ENCODE measurements at places on chromosomes 6 and 20.

- no peak for DNase-seq
Observed at GRCh38 chr6:29975561-29975907, 33.2 kb downstream of the HLA-A start.

DNA sequence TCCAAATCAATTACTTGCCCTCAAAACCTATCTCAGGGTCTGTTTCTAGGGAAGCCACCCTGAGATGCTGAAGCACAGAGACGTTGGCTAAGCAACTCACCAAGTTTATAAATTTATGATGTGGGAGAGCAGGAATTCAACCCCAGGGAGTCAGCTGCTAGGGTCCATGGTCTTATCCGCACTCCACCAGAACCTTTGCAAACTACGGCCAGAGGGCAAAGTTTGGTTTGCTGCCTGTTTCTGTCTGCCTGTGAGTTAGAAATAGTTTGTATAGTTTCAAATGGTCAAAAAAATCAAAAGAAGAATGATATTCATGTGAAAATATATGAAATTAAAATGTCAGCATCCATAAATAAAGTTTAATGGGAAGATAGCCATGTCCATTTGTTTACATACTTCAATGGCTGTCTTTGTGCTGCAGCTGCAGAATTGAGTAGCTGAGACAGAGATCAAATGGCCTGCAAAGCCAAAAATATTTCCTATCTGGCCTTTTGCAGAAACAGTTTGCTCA, 83.7 kb upstream of the ZFP64 start:
- no peak for DNase-seq

- no peak for DNase-seq
Observed at GRCh38 chr6:142395266-142395665, 93.5 kb downstream of the ADGRG6 start.

DNA sequence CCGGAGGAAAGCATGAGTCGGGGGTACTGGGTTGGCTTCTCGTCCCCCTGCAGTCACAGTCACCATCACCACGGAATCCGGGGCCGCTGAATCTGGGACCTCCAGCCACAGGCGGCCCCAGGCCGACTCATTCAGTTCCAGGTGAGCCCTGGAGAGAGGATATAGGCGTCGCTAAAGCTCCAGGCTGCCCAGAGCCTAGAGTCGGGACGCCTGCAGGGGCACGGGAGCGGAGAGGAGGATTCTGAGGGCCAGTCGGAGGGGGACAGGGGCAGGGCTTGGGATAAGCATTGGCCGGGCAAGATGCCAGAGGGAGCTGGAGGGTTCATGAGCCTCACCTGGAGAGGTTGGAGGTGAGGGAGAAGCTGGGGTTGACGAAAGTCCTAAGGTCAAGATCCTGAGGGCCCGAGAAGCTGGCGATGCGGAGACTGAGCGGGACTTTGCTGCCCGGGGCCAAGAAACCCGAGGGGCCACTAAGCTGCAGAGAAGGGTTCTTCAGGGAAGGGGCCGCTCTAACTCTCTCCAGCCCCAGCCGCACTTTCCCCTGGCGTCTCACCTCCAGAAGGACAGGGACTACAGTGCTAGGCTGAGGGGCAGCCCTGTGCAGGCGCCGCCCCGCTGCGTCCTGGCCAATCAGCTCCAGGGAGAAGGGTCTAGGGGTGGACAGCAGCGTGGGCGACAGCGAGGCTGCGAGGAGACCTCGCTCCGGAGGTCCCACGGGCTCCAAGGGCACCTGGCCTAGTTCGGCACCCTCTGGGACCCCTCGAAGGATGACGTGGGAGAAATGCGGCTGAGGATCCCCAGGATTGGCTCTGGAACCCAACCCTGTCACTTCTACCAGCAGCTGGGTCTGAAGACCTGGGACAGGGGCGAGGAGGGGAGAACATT, 3.7 kb downstream of the SAPCD1 start:
- no peak for DNase-seq

DNA sequence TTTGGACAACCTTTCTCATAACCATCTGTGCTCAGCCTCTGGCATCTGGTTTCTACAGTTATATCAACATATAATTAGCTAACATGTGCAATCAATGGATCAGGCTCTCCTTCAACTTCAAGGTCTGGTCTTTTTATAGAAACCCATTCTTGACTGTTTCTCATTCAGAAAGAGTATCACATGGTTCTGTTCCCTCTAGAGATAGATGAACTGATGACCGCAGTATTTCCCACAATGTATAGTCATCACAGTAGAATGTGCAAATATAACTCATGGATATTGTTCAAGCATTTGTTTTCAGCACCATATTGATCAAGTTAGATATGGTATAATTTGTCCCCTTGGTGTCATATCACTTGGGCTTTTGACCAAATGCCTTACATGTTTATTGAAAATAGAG, 656.2 kb downstream of the FRK start:
- DNase-seq: no peak

DNA sequence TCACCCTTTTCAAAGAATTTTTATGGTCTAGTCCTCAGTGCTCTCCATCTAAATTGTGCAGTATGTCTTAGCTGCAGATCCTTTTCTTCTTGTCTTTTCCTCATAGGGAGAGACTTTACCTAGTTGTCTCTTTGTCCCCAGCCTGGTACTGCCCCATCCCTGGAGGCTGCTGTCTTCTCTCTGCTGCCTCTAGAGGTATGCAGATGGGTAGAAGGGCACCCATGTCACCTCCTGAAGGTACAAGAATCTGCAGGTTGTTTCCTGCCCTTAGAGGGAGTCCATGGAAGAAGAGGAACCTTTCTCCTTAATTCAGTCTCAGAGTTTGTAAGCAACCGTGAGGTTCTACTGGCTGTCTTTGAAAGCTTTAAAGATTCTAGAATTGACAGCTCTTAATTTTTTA, 39.1 kb downstream of the MCM8 start:
- no peak for DNase-seq

DNA sequence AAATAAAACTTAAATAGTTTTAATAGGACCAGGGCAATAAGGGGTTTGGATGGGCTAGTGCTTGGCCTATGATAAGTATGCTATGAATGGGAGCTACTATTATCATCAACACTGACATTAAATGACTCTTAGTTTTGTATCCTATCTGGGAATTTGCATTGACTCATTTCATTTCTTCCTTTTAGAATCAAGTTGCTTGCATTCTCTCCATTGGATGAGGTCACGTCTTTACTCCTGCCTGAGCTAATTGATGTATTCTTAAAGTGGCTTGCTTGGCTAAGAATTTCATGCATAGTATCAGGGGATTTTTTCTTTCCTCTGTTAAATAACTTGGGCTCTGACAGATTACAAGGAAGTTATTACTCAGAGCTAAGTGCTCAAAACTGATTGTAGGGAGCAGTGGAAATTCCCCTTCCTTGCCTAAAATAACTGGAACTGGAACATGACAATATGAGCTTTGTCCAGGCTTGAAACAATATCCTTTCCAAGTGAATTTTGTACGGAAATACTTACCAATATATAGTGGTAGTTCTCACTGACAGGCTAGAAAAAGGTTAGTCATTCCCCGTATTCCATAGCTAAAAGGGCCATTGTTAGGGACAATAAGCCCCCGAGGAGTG, 169.9 kb downstream of the BCAS1 start:
- no peak for DNase-seq

- no peak for DNase-seq
Observed at GRCh38 chr6:133609415-133610226, 279.3 kb upstream of the TCF21 start.

DNA sequence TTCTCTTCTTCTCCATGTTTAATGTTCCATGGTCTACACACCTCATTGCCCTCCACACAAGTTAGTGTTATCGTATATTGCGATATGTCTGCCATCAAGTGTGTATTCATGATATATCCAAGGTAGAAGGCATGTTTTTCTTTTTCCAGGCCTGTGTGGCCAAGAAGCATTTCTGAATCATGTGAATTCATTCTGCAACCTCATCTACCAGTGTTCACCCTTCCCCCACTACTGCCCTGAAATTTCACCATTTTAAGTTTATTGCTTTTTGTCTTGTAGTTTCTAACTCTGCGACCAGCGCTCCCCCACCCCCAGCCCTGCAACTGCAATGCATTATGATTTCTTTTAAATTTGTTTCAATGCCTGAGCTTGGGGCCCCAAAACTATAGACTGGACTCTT, 618.0 kb upstream of the FLRT3 start:
- DNase-seq: no peak

DNA sequence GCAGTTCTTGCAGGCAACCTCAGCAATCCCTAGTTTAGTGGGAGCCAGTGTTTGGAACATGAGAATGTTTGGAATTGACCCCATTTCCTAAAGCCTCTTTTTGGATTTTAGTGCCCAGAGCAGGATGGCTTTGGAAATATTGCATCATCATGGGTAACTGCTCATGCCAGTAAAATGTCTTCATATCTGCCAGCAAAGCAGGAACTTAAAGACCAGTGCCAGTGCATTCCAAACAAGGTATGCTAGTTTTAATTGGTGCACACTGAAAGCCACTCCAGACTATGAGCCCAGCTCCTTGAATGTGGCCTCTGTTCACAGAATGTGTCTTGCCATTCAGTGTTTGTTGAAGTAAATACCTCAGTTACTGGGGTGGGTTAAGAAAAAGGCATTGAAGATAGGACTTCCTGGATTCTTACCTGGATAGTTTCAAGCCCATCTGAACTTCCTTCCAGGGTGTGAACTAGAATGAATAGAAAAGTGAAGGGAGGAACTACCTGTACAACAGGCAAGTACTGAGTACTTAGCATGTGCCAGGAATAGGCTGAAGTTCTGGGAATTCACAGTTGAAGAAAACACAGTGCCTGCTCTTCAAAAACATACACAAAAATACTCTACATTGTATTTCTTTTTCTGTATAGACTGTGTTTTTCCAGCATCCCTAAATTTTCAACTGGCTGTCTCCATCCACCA, 70.5 kb downstream of the COL19A1 start:
- no peak for DNase-seq

DNA sequence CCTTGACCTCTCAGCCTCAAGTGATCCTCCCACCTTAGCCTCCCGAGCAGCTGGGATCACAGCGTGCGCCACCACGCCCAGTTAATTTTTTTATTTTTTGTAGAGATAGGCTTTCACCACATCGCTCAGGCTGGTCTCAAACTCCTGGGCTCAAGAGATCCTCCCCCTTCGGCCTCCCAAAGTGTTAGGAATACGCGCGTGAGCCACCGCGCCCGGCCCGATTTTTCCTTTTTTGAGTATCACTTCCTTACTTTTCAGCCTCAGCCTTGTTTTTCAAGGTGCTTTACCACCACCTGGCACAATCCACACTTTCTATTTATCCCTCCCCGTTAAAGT, 791 bp upstream of the STX11 start:
- DNase-seq: no peak

GRCh38 chr6:86031713-86032112, 389.0 kb upstream of the SYNCRIP start:
- DNase-seq: no peak
